C1 segment of cervical spinal cord (tissue), 14 donors: ENCODE measurements at places on chromosomes 7 and 10.

- no peak for DNase-seq
Measured at GRCh38 chr7:13016036-13016581, 328.7 kb downstream of the ARL4A start.

GRCh38 chr10:15740261-15740660, 20.5 kb upstream of the ITGA8 start:
- DNase-seq: no peak

DNA sequence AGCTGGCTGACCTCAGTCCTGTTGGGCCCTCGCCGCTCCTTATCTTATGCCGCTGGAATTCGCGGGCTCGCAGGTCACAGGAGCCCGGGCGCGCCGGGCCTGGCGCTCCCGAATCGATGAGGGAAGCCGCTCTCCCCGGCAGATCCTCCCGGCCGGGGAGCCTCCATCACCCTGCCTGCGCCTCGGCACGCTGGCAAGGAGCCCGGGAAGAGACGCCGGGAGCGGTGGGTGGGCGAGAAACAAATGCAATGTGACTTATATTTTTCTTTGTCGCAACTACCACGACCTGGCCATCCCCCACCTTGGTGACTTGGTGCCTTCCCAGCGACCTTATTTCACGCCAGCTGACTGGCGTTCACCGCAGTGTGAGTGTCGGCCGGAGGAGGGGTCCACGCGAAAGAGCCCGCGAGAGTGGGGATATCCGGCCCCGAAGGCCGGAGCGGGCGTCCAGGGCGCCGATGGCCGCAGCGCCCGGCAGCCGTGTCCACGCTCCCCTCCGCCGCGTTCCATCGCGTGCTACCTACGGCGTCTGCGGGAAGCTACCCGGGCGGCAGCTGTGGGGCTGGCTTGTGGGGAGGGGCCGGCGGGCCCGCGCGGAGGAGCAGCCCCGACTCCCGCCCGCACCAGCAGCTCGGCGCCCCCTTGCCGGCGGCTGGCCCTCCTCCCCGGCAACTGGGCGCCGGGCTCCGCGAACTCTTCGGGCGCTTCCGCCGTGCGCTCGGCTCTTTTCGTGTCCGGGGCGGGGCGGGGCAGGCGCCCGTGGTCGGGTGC, 494 bp upstream of the BMPR1A start:
- peak; percentile 86 for DNase-seq

GRCh38 chr10:125264757-125265578, 104.6 kb upstream of the CTBP2 start:
- DNase-seq: no peak

GRCh38 chr7:133746847-133747246, 380.3 kb upstream of the LRGUK start:
- no peak for DNase-seq
